ENCODE measurements at places on chromosomes 12 and 14.

GRCh38 chr12:40330180-40330579, 105.4 kb downstream of the LRRK2 start:
- no peak for DNase-seq

DNA sequence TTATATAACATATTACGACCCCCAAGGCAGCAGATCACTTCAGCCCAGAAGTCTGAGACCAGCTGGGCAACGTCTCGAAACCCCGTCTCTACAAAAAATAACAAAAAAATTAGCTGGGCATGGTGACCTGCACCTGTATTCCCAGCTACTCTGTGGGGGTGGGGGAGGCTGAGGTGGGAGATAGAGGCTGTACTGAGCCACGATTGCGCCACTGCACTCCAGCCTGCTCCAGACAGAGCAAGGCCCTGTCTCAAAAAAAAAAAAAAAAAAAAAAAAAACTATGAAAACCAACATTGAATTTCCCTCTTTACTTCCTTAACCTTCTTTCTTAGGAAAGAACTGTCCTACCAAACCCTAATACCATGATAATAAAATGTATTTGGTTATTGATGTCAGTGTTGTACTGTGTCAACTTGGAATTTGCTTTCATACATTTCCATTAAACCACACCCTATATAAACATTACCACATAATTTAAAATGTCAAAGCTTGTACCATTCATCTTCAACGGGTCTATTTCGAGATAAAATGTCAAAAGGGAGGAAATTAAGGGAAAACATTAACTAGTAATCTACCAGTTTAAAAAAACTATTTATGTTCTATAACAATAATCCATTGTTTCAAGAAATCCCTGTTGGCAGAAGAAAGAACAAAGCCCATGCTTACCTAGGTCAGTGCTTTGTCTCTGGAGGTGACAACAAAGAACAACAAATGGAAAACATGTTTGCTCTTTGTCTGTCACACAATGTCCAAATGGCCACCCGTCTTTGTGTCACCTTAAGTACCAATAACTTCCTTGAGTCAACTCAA, 17.4 kb downstream of the GALNT4 start:
- DNase-seq, result no peak

DNA sequence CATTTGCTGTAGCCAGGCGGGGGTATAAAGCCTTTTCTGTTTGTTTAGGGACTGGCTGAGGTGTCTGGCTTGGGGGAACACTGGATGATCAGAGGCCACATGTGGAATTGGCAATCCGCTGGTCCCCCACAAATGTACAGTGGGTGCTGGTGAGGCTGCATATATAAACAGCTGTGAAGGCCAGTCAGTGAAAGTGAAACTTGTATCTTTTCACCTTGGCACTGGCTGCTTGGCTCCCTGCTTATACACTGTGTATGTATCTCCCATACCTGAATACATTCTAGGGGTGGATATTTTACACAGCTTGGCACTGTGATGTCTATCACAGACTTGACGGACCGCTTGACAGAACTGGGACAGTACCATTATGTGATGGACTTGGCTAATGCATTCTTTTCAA, 246.8 kb upstream of the AVPR1A start:
- no peak for DNase-seq

DNA sequence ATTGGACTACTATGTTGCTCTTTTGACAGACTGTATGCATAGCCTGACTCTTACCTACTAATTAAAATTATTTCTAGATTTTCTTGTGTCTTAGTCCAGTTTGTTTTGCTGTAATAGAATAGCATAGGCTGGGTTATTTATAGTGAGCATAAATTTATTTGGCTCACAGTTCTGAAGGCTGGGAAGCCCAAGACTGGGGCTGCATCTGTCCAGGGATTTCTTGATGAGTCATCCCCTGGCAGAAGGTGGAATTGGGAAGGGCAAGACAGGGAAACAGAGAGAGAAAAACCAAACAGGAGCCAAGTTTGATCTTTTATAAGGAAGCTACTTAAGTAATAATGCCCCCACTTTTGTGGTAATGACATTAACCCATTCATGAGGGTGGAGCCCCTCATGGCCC, 759.2 kb upstream of the LRFN5 start:
- DNase-seq, result no peak

- DNase-seq, result no peak
These were observed 86.0 kb upstream of the ATF1 start for GRCh38 chr12:50677858-50678257.

DNA sequence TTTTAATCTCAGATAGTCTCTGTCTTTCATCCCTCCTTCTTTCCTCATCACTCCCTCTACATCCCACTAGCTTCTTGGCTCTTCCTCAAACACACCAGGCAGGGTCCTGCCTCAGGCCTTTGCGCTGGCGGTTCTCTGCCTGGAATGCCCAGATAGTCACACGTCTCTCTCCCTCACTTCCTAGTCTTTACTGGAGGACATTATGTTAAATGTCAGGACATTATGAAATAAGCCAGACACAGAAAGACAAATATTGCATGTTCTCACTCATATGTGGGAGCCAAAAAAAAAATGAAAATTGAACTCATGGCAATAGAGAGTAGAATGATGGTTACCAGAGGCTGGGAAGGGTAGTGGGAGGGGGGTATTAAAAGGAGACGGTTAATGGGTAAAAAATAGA, 442.0 kb downstream of the MED13L start:
- DNase-seq, result no peak

GRCh38 chr12:57190037-57190436, 26.6 kb upstream of the NXPH4 start:
- DNase-seq, result no peak

- no peak for DNase-seq
These were observed 94.7 kb downstream of the TSPAN8 start for GRCh38 chr12:71063087-71063486.

- DNase-seq, result no peak
These were observed 63.2 kb downstream of the ATP2B1 start for GRCh38 chr12:89645434-89645833.

DNA sequence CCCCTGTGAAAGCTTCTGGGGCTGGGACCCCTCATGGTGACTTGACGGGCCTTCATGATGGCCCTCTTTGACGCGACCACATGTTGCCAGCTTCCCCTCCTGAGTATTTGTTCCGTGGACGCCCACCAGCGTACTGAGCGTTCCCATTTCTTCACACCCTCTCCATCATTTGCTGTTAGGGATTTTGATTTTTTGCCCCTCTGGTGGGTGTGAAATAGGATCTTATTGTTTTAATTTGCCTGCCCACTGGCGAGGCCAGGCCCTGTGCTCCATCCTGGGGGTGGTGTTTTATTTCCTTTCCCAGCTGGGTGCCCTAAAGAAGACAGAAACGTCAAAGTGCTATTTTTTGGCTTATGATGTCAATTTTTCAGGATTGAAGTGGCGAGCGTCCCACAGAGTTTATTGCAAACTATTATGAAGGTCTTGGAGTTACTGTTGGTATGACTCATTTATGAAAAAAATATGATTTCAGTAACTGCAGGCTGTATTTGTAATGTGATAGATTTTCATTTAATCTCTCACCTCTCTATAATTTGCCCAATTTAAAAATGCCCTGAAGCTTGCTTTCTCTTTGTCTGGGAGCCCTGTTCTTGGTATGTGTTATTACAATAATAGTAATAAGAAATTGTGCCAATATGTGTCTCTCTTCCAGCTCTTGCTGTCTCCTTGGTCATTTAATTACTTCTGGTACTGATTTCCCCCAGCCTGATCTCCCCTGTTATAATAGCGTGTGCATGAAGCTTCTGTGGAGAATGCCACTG, 99.6 kb downstream of the SLC25A47 start:
- DNase-seq, result no peak

DNA sequence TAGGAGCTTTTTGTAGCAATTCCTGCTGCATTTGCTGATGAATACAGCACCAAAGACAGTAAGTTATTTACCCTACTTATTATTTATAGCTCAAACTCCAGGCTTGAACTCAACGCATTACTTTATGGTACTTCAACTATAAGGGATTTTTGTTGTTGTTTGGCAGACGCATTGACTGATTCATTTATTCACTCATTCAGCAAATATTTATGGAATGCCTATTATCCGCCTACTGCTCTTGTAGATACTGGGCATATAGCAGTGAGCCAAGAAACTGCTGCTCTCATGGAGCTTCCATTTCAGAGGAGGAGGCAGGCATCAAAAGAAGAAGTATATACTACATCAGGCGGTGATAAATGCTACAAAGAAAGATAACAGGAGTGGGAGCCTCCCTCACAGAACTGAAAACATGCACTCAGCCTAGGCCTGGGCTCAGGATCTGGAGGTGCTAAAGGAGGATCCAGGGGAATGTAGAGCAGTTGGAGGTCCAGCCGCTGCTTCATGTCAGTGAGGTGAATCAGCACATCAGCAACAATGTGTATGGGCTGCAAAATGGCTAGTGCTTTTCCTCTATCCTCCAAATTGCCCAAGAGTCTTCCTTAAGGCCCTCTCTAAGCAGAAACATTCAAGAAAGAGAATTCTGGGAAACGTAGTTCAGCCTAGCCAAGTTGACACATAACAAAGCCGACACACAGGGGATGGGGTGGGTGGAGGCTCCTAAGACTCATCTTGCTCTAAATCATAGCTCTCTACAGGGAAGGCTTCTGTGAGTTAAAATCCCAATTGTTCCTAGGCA, 157.5 kb downstream of the NRXN3 start:
- DNase-seq, result no peak

DNA sequence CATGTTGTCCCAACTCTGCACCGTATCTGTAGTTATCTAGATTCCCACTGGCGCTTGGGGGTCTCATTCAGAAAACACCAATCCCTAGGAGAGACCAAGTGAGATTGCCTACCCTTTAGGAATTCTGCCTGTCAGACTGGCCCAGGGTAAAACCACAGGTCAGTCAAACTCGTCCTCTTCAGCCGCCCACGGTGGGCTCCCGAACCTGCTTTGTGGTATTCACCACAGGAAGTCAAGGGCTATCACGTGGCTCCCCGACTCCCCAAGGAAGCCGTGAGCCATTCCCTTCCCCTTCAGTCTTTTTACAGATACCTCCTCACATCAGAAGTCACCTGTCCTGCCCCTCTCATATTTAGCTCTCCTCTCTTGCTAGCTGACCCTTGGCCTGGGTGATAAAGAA, 159.9 kb downstream of the EGLN3 start:
- DNase-seq, result no peak

DNA sequence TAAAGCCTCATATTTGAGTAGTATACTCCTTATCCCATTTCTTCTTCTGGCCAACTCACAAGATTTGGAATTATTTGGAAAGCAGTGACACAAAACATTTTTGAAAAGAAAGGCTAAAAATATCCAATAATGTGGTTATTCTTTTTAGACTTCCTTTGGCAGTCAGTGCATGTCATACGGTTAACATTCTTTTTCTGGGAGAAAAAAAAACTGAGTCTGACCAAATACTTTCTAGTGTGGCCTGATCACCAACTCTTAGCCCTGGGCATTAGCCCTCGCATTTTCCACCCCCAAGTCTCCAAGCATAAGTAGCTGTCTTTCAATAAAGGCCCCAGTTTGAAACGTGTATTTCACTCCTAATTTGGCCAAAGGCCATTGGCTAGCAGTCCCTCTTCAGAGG, 5.9 kb downstream of the RASSF3 start:
- DNase-seq, result no peak

- no peak for DNase-seq
These were observed 40.9 kb upstream of the STXBP6 start for GRCh38 chr14:25090716-25091454.

GRCh38 chr14:100731011-100731670, 4.4 kb downstream of the DLK1 start:
- DNase-seq, result no peak

Data from activated naive CD4-positive, alpha-beta T cell (primary cell).